Iris pigment epithelial cell (primary cell): ENCODE measurements at places on chromosomes 3 and 15.

GRCh38 chr3:180278583-180279188 lies 241.9 kb upstream of the PEX5L start:
- DNase-seq = no peak

GRCh38 chr3:10888518-10889090 lies 72.6 kb downstream of the SLC6A11 start:
- DNase-seq = no peak

- DNase-seq = peak; percentile 58
Measured at GRCh38 chr15:64525828-64526530, 65.6 kb downstream of the ZNF609 start.

DNA sequence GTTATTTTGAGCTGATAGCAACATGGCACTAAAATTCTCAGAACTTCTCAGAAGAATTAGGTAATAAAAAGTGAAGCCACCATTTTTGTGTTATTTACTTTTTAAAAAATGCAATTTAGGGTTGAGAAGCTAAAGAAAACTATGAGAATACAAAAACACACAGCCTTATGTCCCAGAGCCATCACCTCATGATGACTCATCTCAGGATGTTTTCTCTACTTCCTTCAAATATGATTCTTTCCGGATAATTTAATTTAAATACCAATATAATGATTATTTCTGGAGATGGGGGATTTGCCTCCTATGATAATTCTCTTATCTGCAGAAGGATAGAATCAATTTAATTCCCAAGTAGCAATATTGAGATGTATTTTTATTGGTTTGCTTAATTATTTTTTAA lies 105.6 kb upstream of the BFSP2 start:
- peak; percentile 26 for DNase-seq

- DNase-seq = no peak
Measured at GRCh38 chr3:167114619-167115018, 265.5 kb downstream of the ZBBX start.

DNA sequence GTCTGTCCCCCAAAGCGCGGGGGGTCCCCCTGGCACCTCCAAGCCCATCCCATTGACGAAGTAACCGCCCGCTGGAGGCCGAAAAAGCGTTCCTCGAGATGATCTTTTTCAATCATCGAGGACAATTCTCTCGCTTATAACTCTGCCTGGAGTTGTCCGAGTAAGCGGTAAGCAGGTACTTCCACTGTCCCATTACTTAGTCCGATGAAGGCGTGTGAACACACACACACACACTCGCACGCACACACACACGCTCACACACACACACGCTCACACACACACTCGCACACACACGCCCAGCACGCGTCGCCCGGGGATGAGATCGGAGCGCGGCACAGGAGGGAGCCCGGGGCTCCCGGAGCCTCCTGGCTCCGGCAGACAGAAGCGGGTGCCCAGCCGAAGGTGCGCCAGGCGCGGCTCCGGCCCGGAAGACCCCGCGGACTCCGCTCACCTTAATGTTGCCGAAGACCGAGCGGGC lies 430 bp downstream of the SLCO2A1 start:
- peak; percentile 20 for DNase-seq

- DNase-seq = no peak
Measured at GRCh38 chr3:34408088-34408487, 609.7 kb downstream of the PDCD6IP start.

- DNase-seq = peak; percentile 19
Measured at GRCh38 chr15:91032919-91033803, 10.8 kb upstream of the VPS33B start.

GRCh38 chr15:68228143-68228970 lies 1.2 kb downstream of the CLN6 start:
- peak; percentile 10 for DNase-seq

DNA sequence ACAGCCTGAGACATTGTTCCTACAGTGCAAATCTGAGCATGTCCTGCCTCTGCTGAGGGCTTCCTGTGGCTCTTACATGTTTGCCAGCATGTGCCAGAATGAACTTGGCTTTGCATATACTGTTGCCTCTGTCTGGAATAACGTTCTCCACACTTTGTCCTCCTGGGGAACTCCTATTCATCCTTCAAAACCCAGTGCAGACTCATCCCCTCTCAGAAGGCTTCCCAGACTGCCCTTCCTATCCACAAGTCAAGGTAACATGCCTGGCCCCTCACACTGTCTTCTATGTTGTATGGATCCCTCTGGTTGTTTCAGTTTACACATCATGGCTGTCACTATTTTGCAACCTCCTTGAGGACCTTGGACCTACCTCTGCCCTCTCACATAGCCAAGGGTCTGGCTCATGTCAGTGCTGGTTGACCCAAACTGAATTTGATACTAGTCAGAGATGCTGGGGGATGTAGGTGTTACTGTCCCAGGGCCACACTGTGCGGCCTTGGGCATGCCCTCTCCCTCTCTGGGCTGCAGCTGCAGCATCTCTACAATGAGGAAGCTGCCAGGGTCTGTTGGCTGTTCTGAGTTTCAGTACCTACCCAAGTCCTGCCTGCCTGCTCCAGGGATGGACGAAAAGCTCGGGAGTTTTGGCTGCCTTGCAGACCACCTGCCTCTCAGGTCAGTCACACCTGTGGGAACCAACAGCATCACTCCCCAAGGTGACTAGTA lies 29.0 kb upstream of the TSPAN3 start:
- DNase-seq = no peak

- peak; percentile 66 for DNase-seq
Measured at GRCh38 chr3:133489466-133490085, 83.9 kb upstream of the CDV3 start.

GRCh38 chr3:122908251-122908650 lies 113.4 kb downstream of the SLC49A4 start:
- DNase-seq = no peak

- peak; percentile 63 for DNase-seq
Measured at GRCh38 chr3:134640872-134641470, 9.9 kb downstream of the KY start.

DNA sequence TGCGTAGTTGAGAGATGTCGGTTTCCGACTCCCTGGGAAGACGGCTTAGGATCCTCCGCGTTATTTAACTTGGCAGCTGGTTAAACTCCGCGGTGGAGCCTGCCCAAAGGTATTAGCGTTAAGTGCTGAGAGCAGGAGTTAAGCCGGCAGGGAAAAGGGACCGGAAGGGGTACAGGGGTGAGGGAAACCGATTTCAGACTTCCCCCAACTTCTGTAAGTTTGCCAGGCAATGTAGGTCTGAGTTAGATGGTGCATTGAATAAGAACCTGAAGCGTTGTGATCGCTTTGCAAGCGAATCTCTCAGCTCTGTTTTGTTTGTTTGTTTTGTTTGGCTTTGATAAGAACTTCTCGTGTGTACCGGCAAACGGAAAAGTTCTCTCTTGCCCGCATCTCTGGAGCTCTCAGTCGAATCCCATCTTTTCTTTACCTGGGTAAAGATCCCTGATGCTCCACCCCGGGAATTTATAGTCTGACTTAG lies 6.0 kb upstream of the FEZF2 start:
- no peak for DNase-seq

- no peak for DNase-seq
Measured at GRCh38 chr3:52843108-52843865, 8.5 kb upstream of the MUSTN1 start.

DNA sequence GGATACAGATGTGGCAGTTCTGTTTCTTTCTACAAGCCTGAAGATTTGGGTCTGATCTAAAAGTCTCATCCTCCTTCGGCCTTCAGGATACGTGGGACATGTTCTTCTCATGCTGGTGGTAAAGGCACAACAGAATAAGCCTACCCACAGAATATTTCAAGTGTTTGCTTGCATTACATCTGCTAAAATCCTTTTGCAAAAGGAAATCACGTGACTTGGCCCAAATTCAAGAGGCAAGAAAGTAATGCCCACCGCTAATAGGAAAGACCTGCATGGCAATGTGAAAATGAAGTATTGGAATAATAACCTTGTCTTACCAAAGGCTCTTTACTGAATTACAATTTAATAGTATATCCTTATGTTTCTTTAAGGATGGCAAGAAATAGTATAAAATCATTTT lies 439.9 kb upstream of the TGFBR2 start:
- DNase-seq = no peak

DNA sequence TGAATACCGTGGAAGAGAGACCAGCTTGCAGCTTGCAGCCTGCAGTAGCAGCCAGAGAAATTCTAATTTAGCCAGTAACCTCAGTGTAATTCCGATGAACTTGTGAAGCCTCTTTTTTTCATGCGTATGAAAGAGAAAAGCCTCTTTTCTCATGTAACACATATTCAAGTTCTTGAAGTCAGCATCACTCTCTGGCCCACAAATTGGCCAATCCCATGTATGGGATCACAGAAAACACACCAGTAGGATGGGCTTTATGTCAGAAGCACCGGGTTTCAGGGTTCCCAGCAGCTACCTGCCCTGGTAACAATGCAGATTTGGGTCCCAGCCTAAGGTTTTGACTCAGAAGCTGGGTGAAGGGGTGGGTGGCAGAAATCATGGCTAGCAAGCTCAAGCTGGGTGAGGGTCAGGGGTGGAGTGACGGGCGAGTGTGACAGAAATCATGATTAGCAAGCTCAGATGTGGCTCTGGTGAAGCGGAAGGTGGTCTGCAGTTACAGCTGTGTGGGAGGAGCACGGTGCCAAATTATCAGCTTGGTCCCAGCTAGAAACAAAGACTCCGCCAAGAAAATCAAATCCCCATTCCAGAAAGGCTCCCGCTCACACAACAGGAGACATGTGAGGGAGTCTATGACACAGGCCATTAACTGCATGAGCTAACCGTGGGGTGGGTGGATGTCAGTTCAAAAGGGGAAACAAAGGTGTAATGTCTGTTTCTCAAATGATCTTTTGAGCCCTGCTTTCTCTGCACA lies 86.6 kb downstream of the SNRK start:
- no peak for DNase-seq

GRCh38 chr15:23629234-23629805 lies 18.3 kb downstream of the MAGEL2 start:
- DNase-seq = peak; percentile 24

DNA sequence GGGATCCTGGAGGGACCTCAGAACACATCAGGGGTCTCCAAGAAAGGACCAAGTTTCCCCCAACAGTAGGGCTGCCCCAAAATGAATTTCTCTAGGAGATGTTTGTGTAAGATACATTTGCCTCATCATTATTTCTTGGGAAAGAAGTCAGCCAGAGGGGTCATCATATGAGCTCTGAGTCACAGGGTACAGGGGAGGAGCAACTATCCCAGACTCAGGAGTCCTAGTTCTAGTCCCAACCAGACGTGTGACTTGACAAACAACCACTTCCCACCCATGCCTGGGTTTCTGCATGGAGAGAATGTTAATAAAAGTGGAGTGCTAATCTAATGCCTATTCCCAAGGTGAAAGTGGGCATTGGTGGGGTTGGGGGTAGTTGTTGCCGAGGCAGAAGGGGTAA lies 144.1 kb downstream of the ALDH1A2 start:
- peak; percentile 53 for DNase-seq

- no peak for DNase-seq
Measured at GRCh38 chr3:44957986-44958385, 18.0 kb downstream of the ZDHHC3 start.

- no peak for DNase-seq
Measured at GRCh38 chr3:22371607-22372291, 620.7 kb upstream of the ZNF385D start.

DNA sequence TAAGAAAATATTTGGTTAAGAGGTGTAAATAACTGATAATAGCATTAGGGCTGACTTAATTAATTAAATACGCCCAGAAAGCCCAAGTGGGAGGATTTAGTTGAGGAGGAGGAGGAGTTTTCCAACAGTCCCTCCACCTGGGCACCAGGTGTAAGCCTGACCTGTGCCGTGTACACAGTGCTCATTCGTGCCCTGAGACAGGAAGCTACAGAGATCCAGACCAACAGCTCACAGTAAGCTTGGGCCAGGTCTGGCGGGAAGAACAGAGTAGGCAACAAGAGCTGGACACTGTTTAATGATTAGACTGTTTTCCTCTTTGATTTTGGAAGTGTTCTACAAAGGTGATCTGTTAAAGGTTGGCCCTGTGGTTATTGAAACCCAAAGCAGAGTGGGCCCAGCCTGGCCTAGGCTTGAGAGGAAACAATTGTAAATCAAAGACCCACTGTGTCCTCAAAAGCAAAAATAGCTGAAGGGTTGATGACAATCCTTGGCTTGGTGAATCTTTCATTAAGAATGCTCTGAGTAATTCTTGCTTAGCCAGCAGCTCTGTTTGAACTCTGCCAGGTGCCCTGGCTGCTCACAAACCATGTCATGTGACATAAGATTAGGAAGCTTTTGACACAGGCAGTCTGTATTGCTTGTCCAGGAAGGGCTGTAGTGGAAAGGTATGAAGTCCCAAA lies 13.8 kb downstream of the SQOR start:
- peak; percentile 89 for DNase-seq

GRCh38 chr15:78457101-78457500 lies 19.1 kb downstream of the IREB2 start:
- DNase-seq = peak; percentile 85

GRCh38 chr3:63960048-63960711 lies 48.0 kb upstream of the SCAANT1 start:
- peak; percentile 87 for DNase-seq

- no peak for DNase-seq
Measured at GRCh38 chr15:88813960-88814359, 10.7 kb downstream of the ACAN start.

DNA sequence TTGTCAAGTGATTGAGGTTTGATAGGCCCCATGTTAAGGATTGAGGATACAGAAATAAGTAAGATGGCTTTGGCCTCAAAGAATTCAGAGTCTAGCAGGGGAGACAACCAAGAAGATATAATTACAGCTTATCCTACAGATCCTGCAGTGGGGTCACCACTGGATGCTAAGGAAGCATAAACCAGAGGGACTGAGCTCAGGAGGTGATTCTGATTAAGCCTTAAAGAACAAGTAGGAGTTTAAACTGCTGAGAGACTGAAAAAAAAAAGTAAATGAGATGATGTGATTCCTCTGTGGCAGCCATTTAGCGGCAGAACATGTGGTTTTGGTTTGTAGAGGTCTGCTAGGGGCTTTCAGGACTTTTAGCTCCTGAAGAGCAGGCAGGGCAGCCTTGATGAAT lies 72.1 kb upstream of the ROPN1 start:
- DNase-seq = no peak

DNA sequence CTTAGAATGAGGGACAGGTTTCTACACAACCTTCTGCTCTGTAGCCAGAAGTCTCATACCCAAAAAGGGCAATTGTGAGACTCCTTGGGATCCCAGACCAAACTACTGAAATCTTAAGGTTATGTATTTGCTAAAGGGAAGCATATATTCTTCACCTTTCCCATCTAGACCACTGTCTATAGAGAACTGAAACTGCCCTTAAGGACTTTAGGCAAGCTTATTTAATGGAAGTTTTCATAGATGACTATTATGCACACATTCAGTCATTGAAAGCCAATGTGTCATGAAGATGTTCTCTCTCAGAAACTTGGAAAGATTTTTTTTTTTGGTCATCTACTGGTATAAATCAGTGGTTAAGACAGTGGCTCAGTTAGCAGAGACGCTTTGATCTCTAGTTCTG lies 365.3 kb downstream of the MCTP2 start:
- DNase-seq = no peak

- DNase-seq = no peak
Measured at GRCh38 chr3:104610730-104611652, 755.7 kb upstream of the ALCAM start.

GRCh38 chr3:52238193-52238760 lies 681 bp downstream of the TWF2 start:
- DNase-seq = peak; percentile 21

GRCh38 chr3:145939431-145939830 lies 221.6 kb downstream of the PLOD2 start:
- no peak for DNase-seq

GRCh38 chr3:11002371-11002807 lies 9.8 kb downstream of the SLC6A1 start:
- no peak for DNase-seq
